MM.1S (cell line): ENCODE measurements at places on chromosomes 3 and 15.

GRCh38 chr15:61118885-61119284 is 110.2 kb downstream of the RORA start:
- DNase-seq, result no peak

GRCh38 chr3:75294124-75294523 is 370.0 kb upstream of the FRG2C start:
- peak; percentile 33 for DNase-seq

GRCh38 chr3:151305060-151305774 is 11.4 kb downstream of the GPR87 start:
- peak; percentile 33 for DNase-seq

DNA sequence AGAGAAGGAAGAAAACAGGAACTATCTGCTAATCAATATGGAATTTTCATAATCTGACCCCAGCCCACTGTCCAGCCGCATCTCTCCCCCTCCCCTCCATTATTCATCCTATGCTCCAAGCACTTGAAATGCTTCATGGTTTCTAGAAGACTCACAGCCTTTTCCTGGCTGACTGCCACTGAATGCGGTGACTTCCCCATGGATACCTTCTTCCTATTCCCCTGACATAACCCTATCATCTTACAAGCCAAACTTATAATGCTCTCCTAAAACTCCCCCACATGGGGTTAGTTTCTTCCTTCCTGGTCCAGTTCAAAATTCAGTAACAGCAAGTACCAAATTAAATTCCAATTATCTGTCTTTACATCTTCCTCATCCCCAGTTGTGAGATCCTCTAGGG is 31.2 kb upstream of the PTX3 start:
- no peak for DNase-seq

DNA sequence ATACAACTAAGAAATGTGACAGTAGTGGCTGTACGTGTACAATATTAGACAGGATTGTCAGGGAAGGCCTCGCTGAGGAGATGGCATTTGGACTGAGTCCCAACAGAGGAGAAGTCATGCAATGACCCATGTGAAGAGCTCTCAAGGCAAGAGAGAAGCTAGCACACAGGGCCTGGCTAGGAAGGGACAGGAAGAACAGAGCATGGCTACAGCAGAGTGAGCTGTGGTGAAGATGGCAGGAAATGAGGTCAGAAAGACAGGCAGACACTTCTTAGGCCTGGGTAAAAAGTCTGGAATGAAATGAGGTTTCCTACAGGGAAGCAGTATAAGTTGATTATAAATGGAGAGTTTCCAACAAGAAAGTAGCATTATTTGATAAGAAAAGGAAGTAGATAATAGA is 33.2 kb upstream of the LEKR1 start:
- no peak for DNase-seq

- no peak for DNase-seq
These were observed 22.1 kb downstream of the ALDH1L1 start for GRCh38 chr3:126158016-126158911.

- no peak for DNase-seq
These were observed 65.3 kb downstream of the CLASP2 start for GRCh38 chr3:33652736-33653135.

- DNase-seq, result no peak
These were observed 209.3 kb upstream of the PPP2R3A start for GRCh38 chr3:135756106-135756668.

- no peak for DNase-seq
These were observed 75.6 kb upstream of the LMOD3 start for GRCh38 chr3:69197922-69198530.

DNA sequence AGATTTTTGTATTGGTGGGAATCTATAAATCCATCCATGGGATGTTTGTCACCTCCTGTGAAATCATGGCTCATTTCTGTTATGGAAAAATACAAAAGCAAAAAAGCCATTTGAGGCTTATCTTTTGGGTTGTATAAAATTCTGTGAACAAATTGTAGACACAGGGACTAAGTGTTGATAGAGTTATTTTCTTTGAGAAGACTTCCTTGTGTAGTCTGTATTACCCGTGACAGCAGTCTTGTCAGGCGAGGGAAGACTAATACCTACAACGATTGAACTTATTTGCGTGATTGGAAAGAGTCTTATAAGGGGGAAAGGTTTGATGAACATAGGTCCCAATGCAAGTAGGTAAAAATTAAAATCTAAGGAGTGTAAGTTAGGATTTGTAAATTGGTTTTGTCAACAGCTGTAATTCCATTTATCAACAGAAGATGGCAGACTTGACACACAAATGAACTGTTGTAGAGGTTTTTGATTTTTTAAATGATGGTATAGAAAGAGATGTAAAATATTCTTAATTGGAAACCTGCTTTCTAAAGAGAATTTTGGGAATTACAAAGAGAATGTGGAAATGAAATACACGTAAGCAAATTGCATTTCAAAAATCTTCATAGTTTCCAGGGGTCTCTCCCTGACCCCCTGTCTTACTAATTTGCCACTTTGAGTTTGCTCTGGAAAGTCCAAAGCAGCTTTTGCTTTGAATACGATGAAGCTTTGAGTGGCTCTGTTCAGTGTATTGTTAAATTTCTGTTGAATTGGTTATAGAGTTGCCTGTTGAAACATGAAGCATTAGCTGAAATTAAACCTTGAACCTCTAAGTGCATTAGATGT is 33.2 kb downstream of the SLC25A26 start:
- peak; percentile 46 for DNase-seq

GRCh38 chr3:124768812-124769211 is 38.6 kb downstream of the UMPS start:
- DNase-seq, result peak; percentile 76

DNA sequence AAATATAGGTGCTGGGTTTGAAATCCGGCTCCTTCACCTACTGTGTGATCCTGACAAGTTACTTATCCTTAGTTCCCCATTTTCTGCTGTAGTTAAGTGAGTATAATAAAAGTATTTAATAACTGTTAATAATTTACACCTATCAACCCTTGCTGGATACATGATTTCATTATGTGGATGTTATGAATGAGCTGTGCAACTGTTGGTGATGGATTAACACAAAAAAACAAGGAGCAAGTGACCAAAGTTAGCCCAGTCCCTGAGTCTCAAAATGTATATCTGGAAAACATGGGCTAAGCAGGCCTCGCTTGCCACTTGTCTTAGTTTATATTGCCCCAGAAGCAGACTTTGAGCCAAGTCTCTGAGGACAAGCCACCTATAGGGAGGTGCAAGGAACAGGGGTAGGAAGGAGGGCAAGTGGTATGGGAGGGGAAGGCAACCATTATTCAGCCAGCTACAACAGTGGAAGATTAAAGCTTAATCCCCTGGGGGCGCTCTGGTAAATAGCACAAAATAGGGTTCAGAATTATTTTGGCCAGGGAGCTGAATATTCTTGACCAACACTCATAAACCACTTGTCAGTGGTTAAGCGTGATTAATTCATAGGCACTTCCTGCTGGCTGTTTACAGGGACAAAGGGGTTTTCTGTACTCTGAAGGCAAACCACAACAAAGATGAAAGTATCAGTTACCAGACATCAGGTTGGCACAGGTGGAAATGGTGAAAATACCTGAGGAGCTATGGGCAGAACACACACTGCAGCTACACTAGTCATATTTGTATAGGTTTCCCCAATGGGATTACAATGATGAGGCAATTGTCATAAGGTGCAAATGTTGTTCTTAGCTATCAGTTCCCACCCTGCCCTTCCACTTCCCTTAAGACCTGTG is 76.2 kb downstream of the TRIM42 start:
- peak; percentile 97 for DNase-seq

DNA sequence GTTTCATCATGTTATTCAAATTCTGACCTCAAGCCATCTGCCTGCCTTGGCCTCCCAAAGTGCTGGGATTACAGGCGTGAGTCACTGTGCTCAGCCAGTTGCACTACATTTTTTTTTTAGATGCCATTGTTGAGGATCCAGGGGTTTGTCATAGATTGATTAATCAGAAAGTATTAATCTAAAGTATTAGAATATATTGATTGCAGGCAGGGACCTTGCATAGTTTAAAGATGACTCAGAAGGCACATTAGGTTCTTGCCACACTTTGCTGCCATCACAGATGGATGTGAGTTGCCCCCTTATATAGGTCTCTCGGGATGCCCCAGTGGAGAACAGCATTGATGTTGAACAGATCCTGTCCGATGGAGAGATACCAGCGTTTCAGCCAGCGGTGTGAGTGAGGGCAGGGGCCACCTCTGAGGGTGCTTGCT is 41.1 kb downstream of the IGF1R start:
- DNase-seq, result no peak

DNA sequence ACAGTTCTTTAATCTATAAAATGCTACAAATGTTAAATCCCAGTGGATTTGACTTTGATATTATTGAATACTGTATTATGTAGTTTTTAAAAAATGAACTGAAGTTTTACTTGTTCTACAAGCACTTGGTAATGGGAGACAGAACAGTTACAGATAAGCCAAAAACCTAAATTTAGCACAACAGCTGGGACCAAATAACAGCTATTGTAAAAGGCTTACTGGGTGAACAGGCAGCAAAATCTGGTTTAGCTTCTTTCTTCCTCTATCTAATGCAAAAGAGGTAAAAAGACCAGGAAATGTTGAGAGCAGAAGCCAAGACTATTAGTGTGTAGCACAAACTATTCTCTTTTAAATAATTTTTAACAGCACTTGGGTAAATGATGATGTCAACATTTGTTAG is 1.6 kb upstream of the ATOSA start:
- DNase-seq, result peak; percentile 53

DNA sequence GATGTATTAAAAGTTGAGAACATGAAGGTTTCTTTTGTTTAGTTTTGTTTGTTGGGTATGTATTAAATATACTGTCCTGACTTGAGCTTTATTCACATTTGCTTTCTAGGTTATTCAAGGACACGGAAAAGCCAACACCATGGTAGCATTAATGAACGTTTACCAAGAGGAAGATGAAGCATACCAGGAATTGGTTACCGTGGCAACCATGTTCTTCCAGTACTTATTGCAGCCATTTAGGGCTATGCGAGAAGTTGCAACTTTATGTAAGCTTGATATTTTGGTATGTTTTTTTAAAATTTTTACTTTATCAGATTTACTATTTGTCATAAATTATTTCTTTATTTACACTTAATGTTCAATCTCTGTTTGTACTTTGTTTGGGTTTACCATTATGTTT is 3.6 kb downstream of the WHAMM start:
- no peak for DNase-seq

DNA sequence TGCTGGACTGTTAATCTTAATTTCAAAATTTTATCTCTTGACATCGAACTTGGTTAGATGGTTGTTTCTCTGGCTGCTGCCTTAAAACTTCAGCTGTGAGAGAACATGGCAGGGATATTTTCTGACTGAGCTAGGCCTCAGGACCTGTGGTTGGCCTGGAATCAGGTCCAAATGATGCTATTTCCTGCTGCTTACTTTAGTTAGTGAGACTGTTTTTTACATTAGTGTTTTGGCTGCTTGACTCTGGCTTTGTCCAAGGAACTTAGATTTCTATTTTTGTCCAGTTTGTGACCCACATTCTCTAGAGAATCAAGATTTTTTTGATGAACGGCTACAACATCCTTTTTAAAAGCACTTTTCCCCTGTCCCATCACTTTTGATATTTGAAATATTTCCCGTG is 497.9 kb upstream of the SGO1 start:
- DNase-seq, result no peak

DNA sequence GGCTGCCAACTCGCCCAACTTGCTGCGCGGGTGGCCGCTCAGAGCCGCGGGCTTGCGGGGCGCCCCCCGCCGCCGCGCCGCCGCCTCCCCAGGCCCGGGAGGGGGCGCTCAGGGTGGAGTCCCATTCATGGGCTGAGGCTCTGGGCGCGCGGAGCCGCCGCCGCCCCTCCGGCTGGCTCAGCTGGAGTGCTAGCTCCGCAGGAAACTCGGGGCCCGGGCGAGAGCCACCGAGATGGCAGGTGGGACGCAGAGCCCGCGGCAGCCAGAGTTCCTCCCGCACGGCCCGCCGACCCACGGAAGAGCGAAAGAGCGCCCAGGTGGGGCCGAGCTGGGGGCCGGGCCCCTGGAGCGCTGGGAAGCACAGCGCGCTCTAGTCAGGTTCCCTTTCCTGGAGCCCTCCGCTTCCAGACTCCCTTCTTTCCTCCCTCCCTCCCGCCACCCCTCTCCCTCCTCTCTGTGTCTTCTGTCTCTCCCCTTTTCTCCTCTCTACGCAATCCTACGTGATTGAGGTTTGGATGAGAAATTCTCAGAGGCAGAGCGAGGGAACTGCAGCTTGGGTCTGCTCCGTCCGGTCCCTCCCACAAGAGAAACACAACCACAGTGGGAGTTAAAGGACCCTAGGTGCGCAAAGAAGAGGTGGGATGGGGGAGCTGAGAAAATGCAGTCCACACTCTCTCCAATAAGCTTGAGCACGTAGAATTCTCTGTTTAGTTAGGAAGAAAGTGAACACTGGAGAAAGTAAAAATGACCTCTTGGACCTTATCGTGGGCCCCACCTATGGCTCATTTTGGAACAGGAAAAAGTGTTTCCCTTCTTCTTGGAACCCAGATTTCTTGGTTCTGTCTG is 317.3 kb downstream of the FGF12 start:
- peak; percentile 46 for DNase-seq

GRCh38 chr15:43406189-43406588 is 35.3 kb downstream of the TUBGCP4 start:
- no peak for DNase-seq

- no peak for DNase-seq
These were observed 6.0 kb downstream of the FAM43A start for GRCh38 chr3:194691481-194692283.

GRCh38 chr15:43702174-43702573 is 8.5 kb downstream of the CKMT1A start:
- no peak for DNase-seq

DNA sequence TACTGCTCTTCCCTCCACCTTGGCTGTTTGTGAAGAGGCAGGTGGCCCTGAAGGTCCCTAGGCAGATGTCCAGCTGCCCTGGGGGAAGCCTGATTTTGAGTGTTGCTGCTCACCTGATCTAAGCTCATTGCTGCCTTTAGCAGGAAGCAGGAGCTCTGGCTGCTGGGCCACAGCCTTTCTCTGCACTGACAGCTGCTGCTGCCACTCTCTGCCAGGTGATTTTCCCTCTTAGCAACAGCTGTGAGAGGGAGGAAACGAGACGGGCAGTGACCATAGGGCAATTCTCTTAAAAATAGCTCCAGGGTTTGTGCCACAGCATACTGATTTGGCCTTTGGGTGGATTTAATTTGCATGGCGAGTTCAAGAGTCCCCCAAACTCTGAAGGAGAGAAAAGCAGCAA is 415.8 kb upstream of the SEMA6D start:
- DNase-seq, result peak; percentile 92

DNA sequence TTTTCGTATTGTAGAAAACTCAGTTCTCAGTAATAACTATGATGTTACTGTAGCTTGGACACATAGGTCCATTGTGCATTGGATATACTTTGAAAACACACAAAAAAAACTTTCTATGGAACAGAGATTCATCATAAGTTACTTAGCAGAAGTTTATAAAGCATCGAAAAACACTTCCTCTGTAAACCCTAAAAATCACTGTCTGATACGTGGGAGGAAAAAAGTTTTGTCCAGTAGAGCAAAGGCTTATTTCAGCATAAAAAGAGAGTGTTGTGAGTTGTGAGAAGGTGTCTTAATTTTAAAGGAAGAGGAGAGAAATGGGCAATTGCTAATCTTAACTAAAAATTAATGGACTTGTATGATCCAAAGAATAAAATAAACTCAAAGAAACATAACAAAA is 64.8 kb downstream of the OSTN start:
- DNase-seq, result no peak
